MM.1S (cell line): ENCODE measurements at places on chromosomes 11 and 22.

DNA sequence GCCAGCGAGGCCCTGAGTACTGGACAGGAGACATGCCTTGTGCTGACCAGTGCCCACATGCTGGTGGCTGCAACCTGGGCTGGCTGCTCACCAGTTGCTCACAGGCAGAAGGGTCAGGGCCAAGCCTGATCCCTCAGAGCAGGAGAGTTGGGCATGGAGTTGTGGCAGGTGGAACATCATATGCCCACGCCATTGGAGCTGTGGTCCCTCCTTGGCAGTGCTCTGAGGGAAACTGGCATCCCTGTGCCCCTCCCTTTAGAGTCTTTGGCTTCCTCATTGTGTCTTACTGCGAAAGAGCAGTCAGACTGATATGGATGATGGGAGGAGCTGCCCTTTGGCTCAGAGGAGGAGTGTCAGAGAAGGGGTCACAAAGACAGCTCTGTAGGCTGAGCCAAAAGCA is 3.1 kb upstream of the MYEOV start:
- DNase-seq, result no peak

DNA sequence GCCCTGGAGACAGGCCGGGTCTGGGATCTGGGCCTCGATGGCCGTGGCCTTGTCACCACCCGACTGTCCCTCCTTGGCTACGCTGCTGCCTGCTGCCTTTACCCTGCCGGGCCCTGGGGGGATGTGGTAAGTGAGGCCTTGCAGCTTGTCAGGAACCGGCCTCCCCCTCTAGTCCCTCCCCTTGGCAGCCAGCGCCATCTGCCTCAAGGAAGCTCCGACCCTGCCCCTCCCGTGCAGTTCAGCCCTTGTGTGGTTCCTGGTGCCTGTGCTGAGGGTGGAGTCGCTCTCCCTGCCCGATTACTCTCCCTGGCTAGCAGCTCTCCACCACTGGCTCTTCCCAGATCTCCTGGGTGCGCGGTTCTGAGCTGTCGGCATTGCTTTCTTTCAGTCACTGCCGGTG is 33.7 kb downstream of the CTTN start:
- no peak for DNase-seq

DNA sequence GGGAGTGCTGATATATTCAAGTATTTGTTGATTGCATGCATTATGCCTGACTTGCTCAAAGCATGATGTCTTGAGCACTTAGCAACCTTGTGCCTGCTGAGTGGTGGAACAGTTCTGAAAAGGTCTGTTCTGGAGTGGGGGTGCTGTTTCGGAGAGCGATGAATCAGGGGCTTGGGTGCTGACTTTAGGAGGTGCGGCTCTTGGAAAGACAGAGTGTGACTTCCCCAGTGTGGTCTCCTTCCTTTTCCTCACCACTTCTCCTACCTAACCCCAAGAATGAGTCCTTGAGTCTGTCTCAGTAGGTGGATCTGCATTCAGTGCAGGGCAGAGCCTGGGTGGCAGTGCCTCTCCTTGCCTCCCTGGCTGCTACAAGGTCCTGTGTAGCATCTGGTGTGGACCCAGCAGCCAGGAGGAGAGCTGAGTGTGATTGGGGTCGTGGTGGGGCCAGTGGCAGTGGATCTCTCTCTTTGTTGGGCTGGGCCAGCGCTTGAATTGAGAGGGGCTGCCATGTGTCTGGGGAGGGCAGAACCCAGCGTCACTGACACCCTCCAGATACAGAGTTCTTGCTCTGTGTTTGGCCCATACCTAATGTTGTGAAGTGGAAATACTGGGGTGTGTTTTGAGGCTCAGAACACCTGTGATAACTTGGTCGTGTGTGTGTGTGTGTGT is 35.9 kb downstream of the ST3GAL4 start:
- no peak for DNase-seq

DNA sequence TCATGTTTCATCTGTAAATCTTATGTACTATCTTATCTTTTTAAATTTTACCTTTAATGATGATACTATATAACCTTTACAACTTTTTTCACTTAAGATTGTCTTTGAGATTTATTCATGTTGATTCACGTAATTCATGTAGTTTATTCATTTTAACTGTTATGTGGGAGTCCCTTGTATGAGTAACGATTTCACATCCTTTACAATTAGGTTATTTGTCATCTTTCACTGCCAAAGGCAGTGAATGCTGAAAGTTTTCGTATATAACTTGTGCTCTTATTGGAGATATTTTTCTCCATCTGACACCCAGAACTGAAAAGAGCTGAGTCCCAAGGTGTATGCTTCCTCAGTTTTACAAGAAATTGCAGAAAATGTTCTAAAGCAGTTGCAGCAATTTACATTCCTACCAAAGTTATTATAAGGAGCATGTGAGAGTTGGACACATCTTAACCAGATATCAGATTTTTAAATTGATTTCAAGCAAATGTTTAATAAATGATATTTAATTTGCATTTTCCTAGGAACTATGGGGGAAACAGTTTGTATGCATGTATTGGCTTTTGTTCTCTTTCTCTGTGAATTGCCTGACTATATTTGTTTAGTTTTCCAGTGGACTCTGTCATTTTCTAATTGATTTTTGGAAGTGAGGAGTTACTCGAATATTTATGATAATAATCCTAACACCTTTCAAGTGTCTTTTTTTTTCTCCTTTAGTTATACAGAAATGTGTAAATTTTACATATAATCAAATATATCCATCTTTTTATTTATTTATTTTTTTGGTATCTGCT is 6.4 kb downstream of the ARL14EP start:
- no peak for DNase-seq

- DNase-seq, result no peak
These were observed 491.9 kb downstream of the MN1 start for GRCh38 chr22:27309697-27310096.

- DNase-seq, result no peak
These were observed 157.8 kb downstream of the NXPE2 start for GRCh38 chr11:114836161-114836560.

- no peak for DNase-seq
These were observed 10.2 kb downstream of the YPEL4 start for GRCh38 chr11:57639321-57640067.

GRCh38 chr11:57399221-57399620 is 8.8 kb upstream of the PRG2 start:
- no peak for DNase-seq

- DNase-seq, result no peak
These were observed 4.4 kb downstream of the TSPO start for GRCh38 chr22:43155789-43156188.

GRCh38 chr11:77087723-77088225 is 14.9 kb upstream of the OMP start:
- DNase-seq, result no peak

DNA sequence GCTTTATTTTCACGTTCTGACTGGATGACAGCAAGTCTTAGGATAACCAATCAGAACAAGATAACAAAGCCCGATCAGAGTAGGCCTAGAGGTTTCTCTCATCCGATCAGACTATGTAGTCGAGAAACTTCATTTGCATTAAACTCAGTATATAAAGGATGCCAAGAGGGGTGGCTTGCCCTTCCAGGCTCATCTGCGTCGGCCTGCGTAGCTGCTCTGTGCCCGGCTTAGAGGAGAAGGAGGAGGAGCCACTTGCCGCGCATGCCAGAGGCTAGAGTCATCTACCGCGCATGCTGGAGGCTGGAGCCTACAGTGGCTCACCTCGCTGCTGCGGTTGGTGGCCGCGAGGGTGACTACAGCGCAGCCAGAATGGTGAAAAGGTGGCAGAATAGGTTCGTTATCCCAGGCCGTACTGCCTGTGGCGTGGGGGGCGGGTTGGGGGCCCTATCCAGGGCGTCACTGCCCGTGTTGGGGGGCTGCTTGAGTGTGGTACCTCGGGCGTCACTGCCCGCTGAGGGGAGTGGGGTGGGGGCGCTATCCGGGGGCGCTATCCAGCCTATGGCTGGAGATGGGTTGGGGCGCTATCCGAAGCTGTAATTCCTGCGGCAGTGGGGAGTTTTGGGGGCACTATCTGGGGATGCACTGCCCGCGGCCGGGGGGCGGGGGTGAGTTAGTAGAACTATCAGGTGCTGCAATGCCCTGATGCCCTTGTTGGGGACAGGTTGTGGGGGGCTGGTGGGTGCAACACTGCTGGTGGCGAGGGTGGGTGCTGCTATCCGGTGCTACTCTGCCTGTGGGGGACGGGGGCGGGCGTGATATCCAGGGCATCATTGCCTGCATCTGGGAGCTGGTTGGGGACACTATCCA is at the start of gene RFPL2:
TSS of gene RFPL2 (minus strand) at position 218 of the 867 bp plus-strand sequence. CDS start 2,622 bp downstream, outside the sequence.
- DNase-seq, result no peak

GRCh38 chr11:37946155-37946766 is 1348.2 kb upstream of the RAG2 start:
- DNase-seq, result peak; percentile 69

DNA sequence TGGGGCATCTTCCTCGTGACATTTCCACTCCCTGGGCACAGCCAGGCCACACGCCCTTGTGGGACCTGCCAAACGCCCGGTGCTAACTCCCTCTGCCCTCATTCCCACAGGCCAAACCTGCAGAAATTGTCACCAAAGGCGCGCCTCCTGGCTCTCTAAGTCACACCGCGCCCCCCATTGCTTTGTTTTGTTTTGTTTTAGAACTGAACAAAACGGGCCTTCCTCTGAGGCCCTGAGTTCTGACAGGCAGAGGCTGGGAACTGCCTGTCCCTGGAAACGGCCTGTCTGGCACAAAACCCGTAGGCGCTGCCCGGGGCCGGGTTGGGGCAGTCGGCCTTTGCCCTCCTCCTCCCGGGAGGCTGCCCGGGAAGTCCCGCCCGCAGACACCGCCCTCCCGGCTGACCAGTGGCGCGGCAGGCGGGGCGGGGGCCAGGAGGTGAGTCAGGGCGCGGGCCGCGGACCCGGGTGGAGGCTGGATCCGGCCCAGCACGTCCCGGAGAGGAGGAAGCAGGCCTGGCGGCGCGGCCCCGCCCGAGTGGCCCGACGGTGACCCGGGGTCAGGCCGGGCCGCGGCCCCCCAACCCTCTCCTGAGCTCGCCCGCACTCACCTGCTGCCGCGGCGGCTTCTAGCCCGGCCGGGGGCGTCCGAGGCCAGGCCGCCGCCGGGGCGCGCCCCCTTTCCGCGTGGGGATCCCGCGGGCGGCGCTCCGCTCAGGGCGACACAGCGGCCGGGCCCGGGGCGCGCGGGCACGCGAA is 465 bp downstream of the SUN2 start:
- peak; percentile 75 for DNase-seq

- DNase-seq, result no peak
These were observed 129.7 kb downstream of the ARHGAP42 start for GRCh38 chr11:100816823-100817222.

GRCh38 chr11:94010136-94010535 is 11.0 kb upstream of the HEPHL1 start:
- no peak for DNase-seq

- DNase-seq, result peak; percentile 78
These were observed 11.0 kb upstream of the MS4A6A start for GRCh38 chr11:60193687-60194433.

DNA sequence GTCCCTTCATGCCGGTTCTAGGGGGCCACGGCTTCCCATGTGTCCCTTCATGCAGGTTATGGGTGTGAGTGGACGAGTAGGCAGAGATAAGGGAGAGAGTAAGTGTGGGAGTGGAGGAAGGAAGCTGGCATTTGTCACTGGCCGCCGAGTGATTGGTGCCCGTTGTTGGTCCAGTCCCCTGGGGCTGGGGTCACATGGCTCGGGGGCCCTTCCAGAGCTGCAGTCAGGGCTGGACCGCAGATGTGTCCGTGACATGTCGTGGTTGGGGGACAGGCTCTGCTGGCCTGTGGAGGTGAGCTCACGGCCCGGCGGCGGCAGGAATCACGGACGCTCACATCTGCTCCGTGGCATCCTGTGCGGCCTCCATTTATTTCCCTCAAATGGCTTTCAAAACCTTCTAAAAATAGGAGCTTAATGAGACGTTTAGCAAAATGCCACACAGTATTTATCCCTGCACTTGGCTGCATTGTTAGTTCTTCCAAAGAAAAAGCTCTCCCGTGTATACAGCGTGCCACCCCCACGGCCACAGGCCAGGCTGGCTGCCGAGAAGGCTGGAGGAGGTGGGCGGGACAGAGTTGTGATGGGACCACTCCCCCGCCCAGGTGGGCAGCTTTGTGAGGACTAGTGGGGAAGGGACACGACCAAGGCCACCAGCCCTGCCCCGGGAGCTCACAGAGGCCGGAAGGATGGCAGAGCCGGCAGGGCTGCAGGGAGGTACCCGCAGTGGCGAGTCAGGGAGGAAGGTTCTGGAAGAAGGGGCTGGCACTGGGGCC is 386.7 kb downstream of the TBC1D22A start:
- DNase-seq, result no peak

DNA sequence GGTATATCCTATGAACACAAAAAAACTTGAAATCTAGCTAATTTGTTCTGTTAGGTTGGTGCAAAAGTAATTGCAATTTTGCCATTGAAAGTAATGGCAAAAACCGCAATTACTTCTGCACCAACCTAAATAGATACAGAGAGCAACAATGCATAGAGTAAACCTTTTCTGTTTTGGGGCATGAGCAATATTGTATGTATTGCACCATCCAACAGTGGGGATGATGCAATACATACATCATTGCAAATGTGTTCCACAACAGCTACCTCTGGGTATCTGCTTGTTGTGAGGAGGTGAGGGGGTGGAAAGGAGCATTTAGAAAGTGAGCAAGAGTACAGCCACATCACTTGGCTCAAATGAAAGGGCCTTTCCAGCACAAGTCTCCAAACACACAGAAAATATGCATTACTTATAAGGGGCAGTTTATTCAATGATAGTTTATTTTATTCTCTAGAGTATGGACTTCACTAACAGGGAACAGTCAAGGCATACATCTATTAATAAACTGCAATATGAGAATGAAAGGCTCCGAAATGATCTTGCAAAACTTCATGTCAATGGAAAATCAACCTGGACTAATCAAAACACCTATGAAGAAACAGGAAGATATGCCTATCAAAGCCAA is 77.3 kb downstream of the DEUP1 start:
- DNase-seq, result no peak

DNA sequence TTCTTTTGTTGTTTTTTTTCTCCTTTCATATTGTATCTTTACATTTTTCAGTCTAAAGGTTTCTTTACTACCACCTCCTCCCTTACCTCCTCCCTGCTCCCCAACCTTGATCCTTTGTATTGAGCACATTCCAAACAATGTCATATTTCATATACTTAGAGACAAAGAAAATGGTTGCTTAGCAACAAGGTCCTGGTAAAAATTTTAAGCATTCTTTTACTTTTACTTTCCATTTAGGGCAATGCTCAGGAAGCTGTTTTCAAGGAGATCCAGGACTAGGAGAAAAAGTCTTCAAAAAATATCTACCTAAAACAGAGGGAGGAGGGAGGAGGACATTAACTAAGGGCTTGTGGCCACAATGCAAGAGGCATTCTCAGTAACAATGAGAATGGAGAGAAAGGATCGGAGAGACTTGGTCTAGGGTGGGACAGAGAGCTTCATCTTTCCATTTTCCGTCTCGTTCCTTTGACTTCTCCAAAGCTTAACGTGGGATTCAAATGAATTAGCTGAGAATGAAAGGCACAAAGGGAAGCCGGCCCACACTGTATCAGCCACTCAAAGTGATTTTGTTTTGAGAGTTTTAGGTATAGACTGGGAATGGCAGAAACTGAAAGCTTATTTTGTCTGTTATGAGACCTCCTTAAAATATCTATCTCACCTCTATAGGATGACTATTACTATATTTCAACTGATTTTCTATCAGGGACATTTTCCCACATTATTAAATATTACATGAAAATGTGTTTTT is 455.7 kb downstream of the RAB38 start:
- DNase-seq, result peak; percentile 38

- no peak for DNase-seq
These were observed 23.1 kb downstream of the LRFN4 start for GRCh38 chr11:66879999-66880398.

GRCh38 chr11:28903716-28904115 is 795.5 kb downstream of the METTL15 start:
- DNase-seq, result no peak

- DNase-seq, result no peak
These were observed 47.1 kb downstream of the EHF start for GRCh38 chr11:34667810-34668582.

- peak; percentile 17 for DNase-seq
These were observed 89.5 kb upstream of the DBX1 start for GRCh38 chr11:20249796-20250195.
